HS-5 (cell line): ENCODE measurements at places on chromosomes 7 and 10.

DNA sequence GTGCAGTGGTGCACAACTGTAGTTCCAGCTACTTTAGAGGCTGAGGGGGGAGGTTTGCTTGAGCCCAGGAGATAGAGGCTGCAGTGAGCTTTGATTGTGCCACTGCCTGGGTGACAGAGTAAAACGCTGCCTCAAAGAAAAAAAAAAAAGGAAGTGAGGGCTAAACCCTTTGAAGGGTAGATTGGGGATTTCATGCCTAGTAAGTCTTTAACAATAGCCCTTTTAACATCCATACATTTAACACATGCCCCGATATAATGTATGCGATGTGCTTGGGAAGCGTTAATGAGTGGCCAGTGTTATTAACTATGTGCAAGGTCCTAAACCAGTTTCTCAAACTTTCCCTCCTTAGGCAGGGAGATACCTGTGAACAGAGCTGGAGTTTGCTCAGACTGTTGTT, 229.2 kb upstream of the HPS1 start:
- DNase-seq = no peak

GRCh38 chr7:76091506-76091905, 43.6 kb downstream of the MDH2 start:
- no peak for DNase-seq

DNA sequence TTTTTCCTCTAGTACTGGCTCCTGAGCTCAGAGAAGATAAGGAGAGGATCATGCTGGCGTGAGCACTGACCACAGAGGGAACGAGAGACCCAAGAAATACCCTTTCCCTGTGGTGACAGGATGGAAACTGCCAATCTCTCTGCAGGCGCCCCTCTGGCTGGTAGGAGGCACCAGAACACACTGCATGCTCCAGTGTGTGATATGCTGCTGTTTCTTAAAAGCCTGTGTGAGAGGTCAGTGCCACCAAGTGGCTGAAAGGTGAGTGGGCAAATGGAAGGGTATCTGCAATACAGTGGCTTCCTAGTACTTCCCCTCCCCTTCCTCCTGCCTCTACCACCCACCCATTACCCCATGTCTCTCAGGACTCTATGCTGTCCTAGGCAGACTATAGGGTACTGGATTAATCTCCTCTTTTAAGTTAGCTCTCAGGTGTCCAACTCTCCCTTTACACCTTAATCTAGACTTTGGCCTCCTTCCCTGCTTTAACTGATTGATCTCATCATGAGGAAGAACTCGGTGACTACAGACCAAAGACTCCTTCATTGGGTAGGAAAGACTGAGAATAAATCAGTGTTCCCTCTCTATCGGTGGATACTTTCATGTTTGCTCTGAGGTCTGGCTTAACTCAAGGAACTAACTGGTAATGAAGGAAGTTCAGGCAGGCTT, 283.6 kb downstream of the ADRA2A start:
- no peak for DNase-seq

- no peak for DNase-seq
These were observed 23.8 kb downstream of the PODXL start for GRCh38 chr7:131532570-131533091.

GRCh38 chr10:124495725-124496124, 34.1 kb downstream of the LHPP start:
- no peak for DNase-seq

- DNase-seq = no peak
These were observed 20.5 kb downstream of the OTUD1 start for GRCh38 chr10:23459308-23459939.

DNA sequence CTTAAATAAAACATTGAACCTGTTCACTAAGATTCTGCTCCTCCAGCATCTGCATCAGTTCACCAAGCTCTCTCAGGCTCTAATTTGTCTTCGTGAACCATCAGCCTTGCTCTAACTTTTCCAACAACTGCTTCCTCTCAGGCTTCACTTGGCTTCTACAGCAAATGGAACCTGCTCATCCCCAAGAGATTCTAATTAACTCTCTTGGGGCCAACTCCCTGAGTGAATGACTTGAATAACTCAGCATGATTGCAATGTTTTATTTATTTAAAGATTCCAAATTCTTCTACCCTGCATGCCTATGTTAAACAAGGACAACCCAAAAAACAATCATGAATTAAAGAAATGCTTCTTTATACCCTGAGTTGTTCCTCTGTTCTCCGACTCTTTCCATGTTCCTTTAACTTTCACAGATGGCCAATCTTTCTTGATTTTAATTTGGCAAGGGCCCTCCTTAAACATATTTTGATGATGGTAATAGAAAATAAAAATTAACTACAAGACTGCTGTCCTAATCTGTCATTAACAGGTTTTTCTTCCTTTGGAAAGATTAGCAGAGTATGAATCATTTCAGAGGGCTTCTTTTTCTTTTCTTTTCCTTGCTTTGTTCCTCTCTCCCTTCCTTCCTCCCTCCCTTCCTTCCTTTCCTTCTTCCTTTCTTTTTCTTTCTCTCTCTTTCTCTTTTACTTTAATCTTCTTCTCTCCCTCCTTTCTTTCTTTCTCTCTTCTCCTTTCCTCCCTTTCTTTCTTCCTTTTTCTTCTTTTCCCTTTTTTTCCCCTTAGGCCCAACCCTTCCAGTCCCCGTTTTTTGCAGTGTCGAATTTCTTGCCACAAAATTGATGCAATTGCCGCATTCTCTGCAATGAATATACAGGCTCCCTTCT, 195.0 kb upstream of the RHOBTB1 start:
- no peak for DNase-seq

- no peak for DNase-seq
These were observed 80.0 kb upstream of the NPVF start for GRCh38 chr7:25308246-25308645.

DNA sequence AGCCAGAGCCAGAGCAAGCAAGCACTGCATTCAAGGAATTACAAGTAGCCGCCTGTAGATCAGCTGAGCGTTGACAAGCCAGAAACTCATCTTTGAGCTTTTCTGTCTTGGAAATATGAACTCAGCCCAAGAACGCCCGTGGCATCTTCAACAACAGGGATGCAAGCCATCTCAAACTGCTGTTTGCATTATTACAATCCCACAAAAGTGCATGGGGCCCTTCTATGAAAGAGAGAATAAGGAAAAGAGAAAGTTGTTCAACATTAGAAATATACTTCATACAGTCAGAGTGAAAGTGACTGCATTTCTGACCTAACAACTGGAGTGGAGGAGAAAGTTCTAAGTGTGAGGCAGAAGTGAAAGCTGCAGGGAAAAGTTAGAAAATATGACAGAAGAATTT, 6.5 kb downstream of the SGCE start:
- DNase-seq = no peak

DNA sequence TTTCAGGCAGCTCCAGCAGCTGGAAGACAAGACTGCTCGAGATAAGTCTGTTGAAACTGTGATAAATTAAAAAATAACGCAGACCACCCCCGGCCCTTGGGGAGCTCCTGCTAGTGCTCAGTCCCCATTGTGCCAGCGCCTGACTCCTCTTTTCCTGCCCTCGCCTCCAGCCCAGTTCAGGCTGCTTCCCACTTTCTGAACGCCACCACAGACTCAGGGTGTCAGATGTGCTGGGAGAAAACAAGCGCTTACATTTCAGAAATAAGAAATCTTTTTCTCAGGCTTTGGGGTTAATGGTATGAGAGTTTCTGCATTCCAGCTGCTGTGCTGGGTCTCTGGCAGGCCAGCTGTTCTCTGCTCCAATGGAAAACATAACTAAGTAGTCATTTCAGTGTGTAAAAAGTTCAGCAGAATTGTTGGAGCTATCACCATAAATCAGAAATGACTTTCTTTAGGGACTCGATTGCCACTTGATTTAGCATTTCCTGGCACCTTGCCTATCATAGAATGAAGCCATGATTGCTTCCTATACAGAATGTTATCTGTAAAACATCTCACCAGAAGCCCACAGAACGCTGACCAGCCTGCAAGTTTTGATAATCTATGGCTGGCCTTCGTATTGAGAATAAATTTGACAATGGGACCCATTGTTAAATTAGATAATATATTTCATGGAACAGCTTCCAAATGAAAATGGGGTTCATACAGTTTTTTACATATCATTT, 257.0 kb upstream of the ZNF32 start:
- no peak for DNase-seq

DNA sequence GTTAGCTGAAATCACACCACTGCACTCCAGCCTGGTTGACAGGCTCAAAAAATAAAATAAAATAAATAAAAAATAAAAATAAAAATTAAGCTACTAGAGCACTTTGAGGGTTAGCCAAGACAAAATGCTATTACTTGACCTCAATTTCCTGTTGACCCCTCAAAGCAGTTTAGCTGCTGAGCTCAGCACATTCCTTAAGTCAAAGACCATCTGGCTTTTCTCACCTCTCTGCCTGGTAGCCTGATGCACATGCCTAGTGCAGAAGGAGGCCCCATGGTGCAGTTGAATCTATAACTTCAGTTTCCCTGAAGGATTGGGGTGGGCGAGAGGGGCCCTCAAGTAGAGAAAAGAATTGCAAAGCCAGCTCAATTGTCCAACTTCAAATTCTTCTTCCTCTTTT, 211.1 kb upstream of the GALNT17 start:
- DNase-seq = no peak

GRCh38 chr7:98202367-98203195, 8.7 kb upstream of the BHLHA15 start:
- DNase-seq = no peak

DNA sequence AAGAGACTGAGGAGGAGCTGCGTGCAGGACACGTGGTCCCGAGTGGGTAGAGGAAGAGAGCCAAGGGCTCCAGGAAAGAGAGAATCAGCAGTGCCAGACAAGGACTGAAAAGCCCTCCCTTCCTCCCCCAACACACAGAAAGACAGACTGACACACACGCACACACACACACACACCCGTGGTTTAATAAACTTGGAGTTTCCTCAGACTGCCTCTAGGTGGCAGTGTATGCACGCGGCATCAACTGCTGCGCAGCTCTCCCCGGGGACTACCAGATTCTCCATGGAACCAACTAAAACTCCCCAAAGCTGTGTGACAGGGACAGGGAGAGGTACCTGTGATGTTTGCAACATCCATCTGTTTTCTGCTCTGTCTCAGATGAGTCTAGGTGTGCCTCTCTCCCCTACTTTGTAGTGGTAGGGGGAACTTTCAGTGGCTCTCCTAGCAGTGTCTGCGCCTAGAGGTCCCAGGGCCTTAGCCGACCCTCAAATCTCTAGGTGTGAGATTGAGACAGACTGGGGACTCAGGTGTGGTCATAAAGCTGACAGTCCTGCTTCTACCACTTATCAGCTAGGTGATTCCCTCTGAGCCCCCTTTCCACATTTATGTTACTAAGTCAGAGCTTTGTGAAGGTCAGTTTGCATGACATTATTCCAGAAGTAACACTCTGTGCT, 9.3 kb upstream of the TSPAN14 start:
- no peak for DNase-seq

DNA sequence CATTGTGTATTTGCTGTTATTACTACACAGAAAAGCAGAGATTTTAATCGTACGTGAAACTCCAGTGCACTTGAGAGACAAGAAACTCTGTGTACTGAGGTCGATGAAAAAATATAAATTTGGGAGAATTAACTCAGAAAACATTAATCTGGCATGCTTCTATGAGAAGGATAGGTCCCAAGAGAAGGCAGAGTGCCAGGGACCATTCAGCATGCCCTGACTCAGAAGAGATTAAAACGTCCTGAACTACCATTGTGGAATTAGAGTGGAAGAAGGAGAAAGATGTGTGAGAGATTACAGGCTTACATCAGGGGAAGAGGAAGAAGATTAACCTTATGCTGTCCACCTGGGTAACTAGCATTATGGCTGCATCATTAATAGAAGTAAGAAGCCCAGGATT, 72.4 kb downstream of the REEP3 start:
- DNase-seq = no peak

GRCh38 chr7:37960483-37960882, 40.0 kb downstream of the EPDR1 start:
- DNase-seq = no peak

DNA sequence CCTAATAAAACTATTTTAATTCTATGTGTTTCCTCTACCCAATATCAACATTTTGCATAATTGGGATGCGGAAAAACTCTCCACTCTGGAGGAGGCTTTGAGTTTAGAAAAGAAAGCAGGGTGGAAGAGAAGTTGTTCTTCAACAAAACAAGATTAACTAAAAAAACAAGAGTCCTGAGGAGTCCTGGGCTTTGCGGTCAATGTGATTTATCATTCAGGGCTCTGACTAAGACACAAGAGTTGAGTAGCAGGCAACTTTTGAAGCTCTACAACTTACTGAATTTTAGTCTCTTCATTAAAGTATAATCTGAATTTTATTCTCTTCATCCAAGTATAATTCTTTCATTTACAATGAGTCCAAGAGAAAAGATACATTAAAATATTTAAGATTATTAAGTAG, 18.3 kb upstream of the TMEM26 start:
- DNase-seq = no peak

- DNase-seq = no peak
These were observed 28.0 kb downstream of the GUSB start for GRCh38 chr7:65953890-65954450.

DNA sequence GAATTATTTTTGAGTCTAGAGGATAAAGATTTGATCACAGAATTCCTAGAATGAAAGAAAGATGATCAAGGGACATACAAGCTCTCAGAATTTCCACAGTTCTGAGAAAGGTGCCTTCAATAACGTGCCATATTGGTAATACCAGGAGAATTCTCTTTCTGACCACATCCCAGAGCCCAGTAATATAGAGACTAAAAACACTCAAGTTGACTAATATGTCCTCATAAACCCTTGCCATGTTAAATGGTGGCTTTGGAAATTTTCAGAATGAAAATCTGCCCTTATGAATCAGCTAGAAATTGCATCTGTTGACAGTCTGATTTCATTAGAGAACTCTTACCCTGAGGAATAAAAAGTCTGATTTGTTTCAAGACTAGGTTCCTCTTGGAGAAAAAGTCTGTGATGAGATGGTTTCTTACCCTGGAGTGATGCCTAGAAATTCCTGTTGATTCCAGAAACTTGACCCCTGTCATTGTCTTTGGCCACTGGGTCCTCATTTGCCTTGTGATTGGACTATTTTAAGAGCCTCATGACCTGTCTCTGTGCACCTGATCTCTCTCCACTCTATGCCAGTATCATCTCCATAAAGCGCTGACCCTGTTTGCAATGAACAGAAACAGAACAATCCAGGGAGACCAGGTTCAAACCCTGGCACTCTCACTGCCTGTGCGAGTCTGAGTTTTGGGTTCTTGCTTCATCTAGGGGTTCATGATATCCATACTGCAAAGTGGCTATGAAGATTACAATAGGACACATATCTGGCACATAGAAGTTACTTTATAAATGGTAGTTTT, 3.3 kb downstream of the IL2RA start:
- no peak for DNase-seq
